ENCODE measurements at places on chromosomes 7 and 10.

DNA sequence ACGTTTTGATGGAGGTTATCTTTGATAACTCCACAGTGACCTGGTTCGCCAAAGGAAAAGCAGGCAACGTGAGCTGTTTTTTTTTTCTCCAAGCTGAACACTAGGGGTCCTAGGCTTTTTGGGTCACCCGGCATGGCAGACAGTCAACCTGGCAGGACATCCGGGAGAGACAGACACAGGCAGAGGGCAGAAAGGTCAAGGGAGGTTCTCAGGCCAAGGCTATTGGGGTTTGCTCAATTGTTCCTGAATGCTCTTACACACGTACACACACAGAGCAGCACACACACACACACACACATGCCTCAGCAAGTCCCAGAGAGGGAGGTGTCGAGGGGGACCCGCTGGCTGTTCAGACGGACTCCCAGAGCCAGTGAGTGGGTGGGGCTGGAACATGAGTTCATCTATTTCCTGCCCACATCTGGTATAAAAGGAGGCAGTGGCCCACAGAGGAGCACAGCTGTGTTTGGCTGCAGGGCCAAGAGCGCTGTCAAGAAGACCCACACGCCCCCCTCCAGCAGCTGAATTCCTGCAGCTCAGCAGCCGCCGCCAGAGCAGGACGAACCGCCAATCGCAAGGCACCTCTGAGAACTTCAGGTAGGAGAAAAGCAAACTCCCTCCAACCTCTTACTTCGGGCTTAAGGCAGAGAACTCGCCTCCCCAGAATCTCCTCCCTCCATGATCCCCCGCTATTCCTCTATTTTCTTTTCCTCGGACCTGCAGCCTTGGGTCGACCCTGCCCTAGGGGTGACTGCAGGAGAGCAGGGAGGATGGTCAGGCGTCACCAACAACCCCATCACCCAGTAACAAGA, at the start of gene SERPINE1:
Gene SERPINE1 (plus strand): TSS at position 454 of the 809 bp plus-strand sequence. CDS start 1,290 bp downstream, outside the sequence.
- peak; percentile 8 for DNase-seq

- no peak for DNase-seq
Observed at GRCh38 chr10:32141018-32141807, 85.0 kb upstream of the KIF5B start.

GRCh38 chr7:118243695-118244094, 19.2 kb downstream of the ANKRD7 start:
- DNase-seq = no peak

DNA sequence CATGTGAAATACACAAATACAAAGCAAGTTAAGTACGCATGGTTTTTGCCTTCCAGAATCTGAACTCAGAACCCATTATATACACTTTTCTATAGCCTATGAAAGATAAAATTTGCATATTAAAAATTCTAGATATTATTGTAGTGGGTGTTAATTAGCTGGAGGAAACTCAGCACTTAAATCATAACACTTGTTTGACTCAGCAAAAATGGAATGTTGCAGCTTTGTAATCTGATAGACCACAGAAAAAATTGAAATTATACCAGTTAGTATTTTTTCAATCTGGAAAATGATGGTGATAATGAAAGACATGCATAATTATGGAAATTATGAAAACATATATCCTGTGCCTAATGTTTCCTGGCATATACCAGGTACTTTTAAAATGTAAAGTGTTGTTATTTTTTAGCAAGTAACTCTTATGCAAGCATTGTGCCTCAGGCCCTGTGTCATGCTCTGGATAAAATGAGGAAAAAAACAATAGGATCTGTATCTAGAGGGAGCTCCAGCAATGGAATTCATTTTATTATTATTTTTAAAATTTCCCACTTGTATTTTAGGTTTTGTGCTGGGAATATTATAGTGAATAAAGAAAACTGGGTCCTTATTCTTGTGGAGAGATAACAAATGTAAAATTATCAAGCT, 490.4 kb upstream of the SEMA3A start:
- DNase-seq = no peak

GRCh38 chr7:140525743-140526142, 46.4 kb upstream of the MKRN1 start:
- DNase-seq = peak; percentile 36

DNA sequence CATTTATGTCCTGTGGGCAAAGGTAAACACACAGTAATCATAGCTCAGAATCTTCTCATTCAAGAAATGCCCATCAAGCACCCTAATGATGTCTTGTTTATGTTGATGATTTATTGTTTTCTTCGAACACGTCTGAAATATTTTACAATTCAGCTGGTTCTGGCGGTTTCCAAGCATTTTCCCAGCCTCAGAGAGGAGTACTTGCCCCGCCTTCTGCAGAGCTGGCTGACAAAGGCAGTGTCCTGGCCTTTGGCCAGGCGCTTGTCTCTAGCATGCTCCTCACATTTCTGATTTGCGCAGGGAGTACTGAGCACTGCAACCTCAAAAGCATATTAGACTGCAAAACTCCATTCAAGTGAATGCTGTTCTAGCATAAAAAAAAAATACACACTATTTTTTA, 314.2 kb upstream of the GNAI1 start:
- DNase-seq = no peak

GRCh38 chr7:107559864-107560263, 3.9 kb downstream of the COG5 start:
- DNase-seq = no peak

DNA sequence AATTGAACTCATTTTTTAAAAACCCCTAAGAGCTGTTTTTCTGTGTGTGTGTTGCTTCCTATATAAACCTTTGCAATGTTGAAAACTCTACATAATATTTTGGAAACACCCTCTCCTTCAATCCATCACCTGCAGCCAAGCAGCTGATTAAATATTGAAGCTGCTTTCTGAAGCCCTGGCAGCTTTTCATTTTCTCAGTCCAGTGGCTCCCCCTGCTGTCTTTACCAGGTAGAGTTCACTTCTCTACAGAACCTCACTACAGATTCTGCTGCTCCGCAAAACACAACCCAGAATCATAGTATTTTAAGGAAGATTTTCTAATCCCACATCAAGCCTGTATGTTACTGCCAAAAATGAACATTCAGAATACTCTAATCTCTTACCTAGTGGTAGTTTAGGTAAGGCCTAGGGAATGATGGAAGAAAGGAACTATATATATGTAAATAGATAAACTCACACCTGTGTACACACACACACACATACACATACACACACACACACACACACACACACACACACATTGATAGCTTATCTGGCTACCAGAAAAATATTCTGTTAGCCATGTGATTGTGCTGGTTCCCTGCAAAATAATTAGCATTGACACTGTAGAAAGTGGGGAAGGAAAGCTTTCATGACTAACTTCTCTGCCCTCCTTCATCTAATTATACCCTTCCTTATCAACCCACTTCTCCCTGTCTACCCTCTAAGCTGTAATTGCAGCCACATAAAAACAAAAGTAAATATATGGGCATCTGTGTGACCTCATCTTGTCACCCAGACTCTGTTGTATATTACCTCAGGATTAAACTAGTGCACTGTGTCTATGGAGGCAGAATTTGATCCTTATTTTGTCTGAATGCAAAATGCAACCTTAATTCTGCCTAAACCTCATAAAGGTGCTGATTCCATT, 229.5 kb upstream of the FZD1 start:
- DNase-seq = peak; percentile 10

DNA sequence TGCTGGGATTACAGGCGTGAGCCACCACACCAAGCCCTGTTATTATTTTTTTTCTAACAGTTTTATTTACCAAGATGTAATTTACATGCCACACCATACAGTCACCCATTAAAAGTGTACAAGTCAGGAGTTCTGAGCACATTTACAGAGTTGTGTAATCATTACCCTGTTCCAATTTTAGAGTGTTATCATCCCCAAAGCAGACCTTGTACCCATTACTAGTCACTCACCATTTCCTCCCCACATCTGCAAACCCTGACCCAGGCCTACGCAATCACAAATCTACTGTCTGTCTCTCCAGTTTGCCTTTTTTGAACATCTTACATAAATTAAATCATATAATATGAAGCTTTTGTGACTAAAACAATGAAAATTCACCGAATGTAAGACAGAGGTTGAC, 402.9 kb upstream of the FOXK1 start:
- DNase-seq = no peak

DNA sequence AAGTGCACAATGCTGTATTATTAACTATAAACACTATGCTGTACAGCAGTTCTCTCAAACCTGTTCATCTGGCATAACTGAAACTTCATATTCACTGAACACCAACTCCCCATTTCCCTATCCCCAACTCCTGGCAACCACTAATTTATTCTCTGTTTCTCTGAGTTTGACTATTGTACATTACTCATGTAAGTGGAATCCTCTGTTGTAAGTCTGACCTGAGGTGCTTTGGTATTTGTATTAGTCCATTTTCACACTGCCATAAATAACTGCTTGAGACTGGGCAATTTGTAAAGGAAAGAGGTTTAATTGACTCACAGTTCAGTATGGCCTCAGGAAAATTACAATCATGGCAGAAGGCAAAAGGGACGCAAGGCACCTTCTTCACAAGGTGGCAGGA, 266.3 kb downstream of the PPP1R3A start:
- no peak for DNase-seq

- no peak for DNase-seq
Observed at GRCh38 chr10:45418417-45418848, 44.4 kb downstream of the ALOX5 start.

DNA sequence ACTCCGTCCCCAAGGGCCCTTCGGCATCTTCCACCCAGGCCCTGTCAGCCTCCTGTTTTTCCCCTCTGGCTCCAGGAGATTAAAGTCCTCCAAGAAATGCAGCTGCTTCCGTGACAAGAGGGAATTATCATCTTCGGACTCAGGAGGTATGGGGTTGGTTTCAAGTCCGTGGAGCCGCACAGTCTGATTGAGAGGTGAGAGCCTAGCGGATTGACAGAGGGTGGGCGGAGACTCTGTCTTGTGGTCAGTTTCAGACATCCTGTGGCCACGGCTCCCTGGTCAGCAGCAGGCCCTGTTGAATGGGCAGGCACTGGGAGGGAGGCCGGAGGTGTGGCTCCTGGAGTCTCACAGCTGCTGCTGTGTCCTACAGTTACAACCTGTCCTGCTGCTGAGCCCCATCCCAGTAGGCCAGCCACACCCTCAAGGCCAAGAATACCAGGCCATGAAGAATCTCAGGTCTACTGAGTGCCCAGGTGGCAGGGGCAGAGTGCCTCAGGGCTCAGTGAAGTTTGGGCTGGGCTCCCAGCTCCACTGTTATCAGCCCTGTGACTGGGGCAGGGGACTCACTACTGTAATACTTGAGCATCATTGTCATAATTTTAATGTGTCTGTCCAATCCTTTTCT, 49.3 kb upstream of the ZNF716 start:
- DNase-seq = no peak

DNA sequence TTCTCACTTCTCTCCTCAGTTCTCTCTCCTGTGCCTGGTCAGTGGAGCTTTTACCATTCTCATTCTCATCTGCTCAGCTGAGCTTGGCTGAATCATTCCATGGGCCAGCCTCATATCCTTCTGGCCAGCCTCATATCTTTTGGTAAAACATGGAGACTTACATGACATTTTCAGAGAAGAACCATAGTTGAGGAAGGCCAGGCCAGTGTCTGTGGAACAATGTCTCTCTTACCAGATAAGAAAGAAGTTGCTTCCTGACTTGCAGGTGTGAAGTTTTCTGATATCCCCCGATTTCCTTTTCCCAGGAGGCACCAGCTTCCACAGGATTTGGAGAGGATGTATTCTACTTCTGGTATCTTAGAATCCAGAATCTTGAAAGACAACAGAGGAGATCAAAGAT, 24.7 kb downstream of the ST7 start:
- no peak for DNase-seq

- no peak for DNase-seq
Observed at GRCh38 chr10:110215286-110216170, 8.1 kb downstream of the MXI1 start.

- DNase-seq = no peak
Observed at GRCh38 chr10:5596611-5597341, 69.6 kb downstream of the ASB13 start.

GRCh38 chr7:68216051-68216450, 1219.4 kb downstream of the TYW1 start:
- DNase-seq = no peak

GRCh38 chr7:2019711-2020511, 212.8 kb downstream of the MAD1L1 start:
- DNase-seq = no peak

DNA sequence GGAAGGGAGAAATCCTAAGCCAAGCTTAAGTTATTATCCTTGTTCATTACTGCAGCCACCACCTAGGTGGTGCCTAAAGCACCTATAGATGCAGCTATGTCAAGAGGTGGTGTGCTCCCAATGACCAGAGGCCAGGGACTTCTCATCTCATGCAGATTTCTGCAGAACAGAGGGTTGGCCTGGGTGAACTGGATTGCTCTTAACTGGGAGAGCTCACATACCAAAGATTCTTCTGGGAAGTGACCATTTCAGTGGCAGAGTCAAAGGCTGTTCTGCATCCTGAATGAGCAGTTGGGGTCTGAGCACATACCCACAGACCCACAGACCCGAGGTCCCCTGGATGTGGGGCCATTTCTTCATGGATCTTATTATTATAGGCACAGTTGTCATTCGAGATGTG, 2.1 kb upstream of the CRHR2 start:
- DNase-seq = no peak

GRCh38 chr7:45257284-45257683, 99.7 kb downstream of the RAMP3 start:
- DNase-seq = no peak

- DNase-seq = peak; percentile 68
Observed at GRCh38 chr10:101141616-101142532, 10.8 kb downstream of the TLX1 start.

DNA sequence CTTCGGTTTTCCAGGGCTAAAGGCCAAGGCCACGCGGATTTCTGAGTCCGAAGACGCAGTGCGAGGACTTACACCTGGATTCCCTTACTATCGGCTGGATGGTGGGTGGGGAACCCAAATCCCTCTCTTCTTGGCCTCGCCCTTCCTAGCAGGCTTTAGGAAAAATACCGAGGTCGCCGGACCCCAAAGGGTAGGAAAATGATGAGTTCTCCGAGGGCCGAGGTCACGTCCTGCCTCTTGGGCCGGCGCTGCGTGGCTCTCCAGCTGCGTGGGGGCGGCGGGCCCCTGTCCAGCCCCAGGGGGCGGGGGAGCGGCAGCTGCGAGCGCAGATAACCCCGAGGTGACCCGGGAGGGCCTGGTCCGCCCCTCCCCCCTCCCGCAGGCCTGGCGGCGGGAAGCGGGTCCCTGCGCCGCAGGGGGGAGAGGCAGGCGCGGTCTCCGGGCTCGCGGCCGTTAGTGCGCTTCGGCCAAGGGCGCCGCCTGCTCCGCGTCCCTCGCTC, 805 bp upstream of the HMX3 start:
- DNase-seq = no peak

DNA sequence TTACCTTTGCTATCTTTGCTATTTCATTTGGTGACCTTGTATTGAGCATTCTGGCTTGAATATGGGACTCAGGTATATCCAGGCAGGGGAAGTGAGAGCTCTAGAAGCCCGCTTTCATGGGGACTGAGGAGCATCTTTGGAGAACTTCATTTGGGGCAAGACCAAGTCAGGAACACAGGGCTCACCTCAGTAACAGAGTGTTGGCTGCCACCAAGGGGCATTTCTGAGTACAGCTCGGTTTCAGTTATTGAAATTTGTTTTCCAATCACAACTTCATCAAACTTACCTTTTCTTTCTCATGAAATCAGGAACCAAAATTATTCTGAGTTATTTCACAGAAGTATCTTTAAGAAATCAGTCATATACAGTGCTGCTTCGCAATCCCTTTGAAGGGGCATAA, 337.2 kb downstream of the C7orf25 start:
- DNase-seq = no peak

- no peak for DNase-seq
Observed at GRCh38 chr7:139192014-139192706, 38.9 kb upstream of the UBN2 start.

- no peak for DNase-seq
Observed at GRCh38 chr7:83410989-83411591, 237.8 kb downstream of the SEMA3E start.
